Fibroblast of the aortic adventitia (primary cell): ENCODE measurements at places on chromosomes 3 and 15. TPM values are rescaled to one million over a fixed set of nuclear protein-coding genes. Genes with fewer than 3 reads are reported as not detected.

SLC28A1 gene
- total RNA-seq, result not detected in 2 replicates

APOD gene
- total RNA-seq, result 2.9 and 33.3 TPM in 2 replicates

DNAH12 gene
- total RNA-seq, result 0.09 and 0.25 TPM in 2 replicates

SMARCC1 gene
- 42.7 and 44.5 TPM in 2 replicates for total RNA-seq

- no peak for DNase-seq
Measured at GRCh38 chr3:118435851-118436350, 598.7 kb downstream of the IGSF11 start.
